ENCODE measurements at places on chromosomes 2 and 18. TPM values are rescaled to one million over a fixed set of nuclear protein-coding genes. Genes with fewer than 3 reads are reported as not detected.

Gene TWSG1
- total RNA-seq = 60.5 TPM

Gene STK11IP
- 18.0 TPM for total RNA-seq

Gene GCKR
- 7.4 TPM for total RNA-seq

Gene CYB5A
- 259 TPM for total RNA-seq

Gene REG3G
- not detected for total RNA-seq

Gene PDE11A
- 2.2 TPM for total RNA-seq

Gene NEB
- 3.3 TPM for total RNA-seq

Gene NEU4
- 6.8 TPM for total RNA-seq

DNA sequence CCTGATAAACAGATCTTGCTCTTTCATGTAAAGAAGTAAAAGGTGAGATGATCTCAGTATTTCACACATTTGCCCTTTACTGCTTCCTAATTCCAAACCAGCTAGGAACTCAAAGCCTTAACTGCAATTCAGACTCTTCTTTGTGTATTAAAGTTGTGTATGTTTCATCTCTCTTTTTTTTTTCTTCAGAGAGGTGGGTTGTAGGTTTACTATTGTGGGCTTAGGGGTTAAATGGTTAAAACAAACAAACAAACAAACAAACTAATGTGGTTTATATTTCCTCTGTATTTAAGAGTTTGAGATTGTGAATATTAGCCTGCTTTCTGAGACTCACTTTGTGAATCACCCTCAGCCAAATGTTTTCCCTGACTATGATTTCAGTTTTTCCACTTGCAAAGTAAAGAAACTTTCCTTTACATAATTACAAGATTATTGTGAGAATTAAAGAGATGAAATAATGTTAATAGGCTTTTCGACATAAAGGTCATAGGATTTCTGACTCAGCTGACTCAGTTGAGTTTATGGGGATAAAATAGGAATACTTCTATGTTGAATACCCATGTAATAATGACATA is 2.8 kb downstream of the GULP1 start:
- peak overlapping the region; percentile 99 for H3K27ac ChIP-seq
- no peaks in the 10 kb centered on the region for H3K36me3 ChIP-seq
- DNase-seq = no peak
- peak overlapping the region; percentile 83 for H3K4me3 ChIP-seq

DNA sequence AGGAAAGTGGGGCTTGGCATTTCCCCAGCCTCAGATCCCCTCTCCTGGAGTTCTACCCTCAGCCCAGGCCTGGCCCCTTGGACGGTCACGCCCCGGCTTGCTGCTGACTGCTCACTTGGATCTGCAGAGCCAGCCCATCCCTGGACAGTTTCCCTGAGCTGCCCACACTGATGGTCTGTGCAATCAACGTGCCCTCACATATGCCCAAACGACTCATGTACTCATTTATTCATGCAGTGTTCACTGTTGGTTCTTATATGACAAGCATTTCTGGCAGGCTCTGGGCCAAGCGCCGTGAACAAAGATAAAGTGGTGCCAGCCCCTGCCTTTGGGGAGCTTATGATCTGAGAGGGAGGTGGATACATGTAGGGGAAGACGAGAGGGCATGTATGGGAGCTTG is 20.3 kb upstream of the GLI2 start:
- peaks cover 19% of the 10 kb centered on the region for H3K4me1 ChIP-seq
- no peak for DNase-seq
- H3K27ac ChIP-seq = peak overlapping the region; percentile 24
- peaks cover 13% of the 10 kb centered on the region for H3K27me3 ChIP-seq
- H3K4me3 ChIP-seq = no peak overlapping the region
- H3K36me3 ChIP-seq = no peaks in the 10 kb centered on the region

- peak overlapping the region; percentile 66 for H3K27ac ChIP-seq
- no peaks in the 10 kb centered on the region for H3K27me3 ChIP-seq
- H3K4me1 ChIP-seq = peaks cover 4% of the 10 kb centered on the region
- peak; percentile 67 for DNase-seq
Measured at GRCh38 chr2:36650031-36650829, 46.3 kb upstream of the VIT start.

DNA sequence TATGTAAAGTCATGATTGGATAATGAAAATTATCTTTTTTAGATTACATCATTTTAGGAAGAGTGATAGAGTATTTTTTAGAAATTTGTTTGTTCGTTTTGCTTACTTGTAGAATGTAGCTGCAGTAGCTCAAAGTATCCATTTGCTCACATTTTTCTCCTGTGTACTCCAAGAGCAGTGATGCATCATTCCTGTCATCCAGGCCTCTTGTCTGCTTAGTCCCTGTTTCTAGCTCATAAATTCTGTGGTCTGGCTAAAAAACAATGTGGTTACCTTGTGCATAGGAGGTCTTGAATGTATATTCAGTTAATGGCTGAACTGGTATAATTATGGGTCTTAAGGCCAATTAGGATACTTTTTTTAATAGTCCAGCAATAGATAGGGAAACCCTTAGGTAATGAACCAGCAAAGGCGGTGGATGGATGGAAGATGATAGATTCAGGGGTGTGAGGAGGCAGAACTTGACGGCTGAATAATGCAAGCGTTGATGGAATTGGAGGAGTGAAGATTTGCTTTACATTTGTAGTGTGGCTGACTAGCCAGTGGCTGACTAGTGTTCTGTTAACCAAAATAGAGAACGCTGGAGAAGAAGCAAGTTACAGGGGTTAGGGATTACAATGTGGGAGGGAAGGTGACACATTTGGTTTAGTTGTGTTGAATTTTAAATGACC is 145.0 kb downstream of the ZNF407 start:
- H3K4me3 ChIP-seq = no peak overlapping the region
- H3K27ac ChIP-seq = no peak overlapping the region
- H3K36me3 ChIP-seq = no peaks in the 10 kb centered on the region
- H3K4me1 ChIP-seq = no peaks in the 10 kb centered on the region

GRCh38 chr2:120776649-120777048 is 41.0 kb downstream of the GLI2 start:
- H3K4me1 ChIP-seq = peaks cover 7% of the 10 kb centered on the region
- H3K4me3 ChIP-seq = no peak overlapping the region
- H3K27ac ChIP-seq = no peak overlapping the region

- no peaks in the 10 kb centered on the region for H3K4me1 ChIP-seq
- no peaks in the 10 kb centered on the region for H3K36me3 ChIP-seq
- H3K27ac ChIP-seq = no peak overlapping the region
- H3K27me3 ChIP-seq = no peaks in the 10 kb centered on the region
Measured at GRCh38 chr2:136538489-136538888, 226.9 kb upstream of the THSD7B start.

DNA sequence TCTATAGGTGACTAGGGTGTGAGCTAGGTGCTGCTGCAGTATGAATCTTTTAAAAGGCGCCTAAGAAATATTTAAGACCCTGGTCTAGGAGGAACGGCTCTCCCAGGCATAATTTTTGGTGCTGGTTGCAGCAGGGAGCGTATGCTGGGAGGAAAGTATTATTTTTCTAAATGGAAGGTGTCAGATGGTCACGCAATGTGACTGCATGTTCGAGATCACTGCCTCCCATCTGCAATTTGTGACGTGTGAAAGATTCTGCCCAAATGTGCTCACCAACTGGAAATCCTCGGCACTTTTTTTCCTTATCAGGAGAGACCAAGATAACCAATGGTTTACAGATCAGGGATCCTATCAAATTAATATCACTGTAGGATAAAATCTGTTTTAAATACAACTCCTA is 95.6 kb upstream of the KLHL14 start:
- H3K36me3 ChIP-seq = no peaks in the 10 kb centered on the region
- H3K27me3 ChIP-seq = peaks cover 5% of the 10 kb centered on the region
- no peak for DNase-seq
- no peak overlapping the region for H3K4me3 ChIP-seq
- H3K27ac ChIP-seq = no peak overlapping the region

GRCh38 chr2:216743781-216744180 is 48.4 kb upstream of the IGFBP5 start:
- no peaks in the 10 kb centered on the region for H3K36me3 ChIP-seq
- DNase-seq = no peak
- no peaks in the 10 kb centered on the region for H3K27me3 ChIP-seq
- H3K4me1 ChIP-seq = peaks cover 23% of the 10 kb centered on the region
- H3K4me3 ChIP-seq = no peak overlapping the region

GRCh38 chr2:215269397-215270117 is 42.3 kb upstream of the ATIC start:
- H3K27me3 ChIP-seq = no peaks in the 10 kb centered on the region
- peak; percentile 84 for DNase-seq
- no peaks in the 10 kb centered on the region for H3K4me1 ChIP-seq
- H3K36me3 ChIP-seq = no peaks in the 10 kb centered on the region
- no peak overlapping the region for H3K27ac ChIP-seq

- H3K4me3 ChIP-seq = no peak overlapping the region
- no peaks in the 10 kb centered on the region for H3K36me3 ChIP-seq
- DNase-seq = peak; percentile 81
- no peaks in the 10 kb centered on the region for H3K27me3 ChIP-seq
Measured at GRCh38 chr2:177604271-177605065, 211.9 kb downstream of the AGPS start.

DNA sequence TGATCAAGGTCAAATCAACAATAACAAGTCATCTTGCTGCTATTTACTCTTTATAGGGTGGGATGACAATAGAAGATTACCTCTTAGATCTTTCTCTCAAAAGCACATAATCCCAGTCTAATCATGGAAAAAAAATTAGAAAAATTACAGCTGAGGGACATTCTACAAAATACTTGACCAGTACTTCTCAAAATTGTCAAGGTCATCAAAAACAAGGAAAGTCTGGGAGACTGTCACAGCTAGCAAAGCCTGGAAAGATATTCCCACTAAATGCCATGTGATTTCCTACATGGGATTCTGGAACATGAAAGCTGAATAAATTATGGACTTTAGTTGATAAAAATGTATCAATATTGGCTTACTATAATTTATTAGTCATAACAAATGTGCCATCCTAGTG is 276.2 kb downstream of the RNF144A start:
- no peak for DNase-seq
- no peaks in the 10 kb centered on the region for H3K27me3 ChIP-seq
- no peaks in the 10 kb centered on the region for H3K36me3 ChIP-seq
- H3K27ac ChIP-seq = no peak overlapping the region

DNA sequence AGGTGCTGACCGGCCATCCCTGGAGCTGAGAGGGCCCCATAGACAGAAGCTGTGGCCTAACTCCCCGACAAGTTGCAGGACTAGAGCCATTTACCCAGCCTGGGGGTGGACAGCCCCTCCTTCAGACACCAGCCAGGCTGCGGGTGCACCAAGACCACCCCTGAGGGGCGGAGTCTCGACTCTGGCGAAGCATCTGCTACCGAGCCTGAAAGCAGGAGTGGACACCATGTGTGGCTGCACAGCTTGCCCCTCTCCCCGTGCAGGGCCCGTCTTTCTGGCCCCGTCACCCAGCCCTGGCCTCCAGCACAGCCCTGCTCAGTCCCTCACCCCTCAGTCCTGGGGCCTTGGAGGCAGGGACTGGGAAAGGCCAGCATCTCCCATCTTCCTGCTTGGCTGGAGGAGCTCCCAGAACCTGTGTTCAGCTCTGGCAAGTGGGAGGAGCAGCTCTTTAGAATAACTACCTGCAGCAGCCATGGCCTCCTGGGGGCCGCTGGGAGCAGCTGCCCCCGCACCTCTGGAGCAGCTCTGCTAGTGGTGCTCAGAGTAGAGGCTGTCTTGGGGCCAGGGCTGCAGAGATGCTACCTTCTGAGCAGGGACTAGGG is 275.8 kb downstream of the NDUFA10 start:
- no peaks in the 10 kb centered on the region for H3K36me3 ChIP-seq
- DNase-seq = no peak
- no peak overlapping the region for H3K4me3 ChIP-seq
- H3K4me1 ChIP-seq = peaks cover 8% of the 10 kb centered on the region
- no peaks in the 10 kb centered on the region for H3K27me3 ChIP-seq

GRCh38 chr2:101854877-101855276 is 136.9 kb upstream of the IL1R2 start:
- peak; percentile 82 for DNase-seq
- no peaks in the 10 kb centered on the region for H3K36me3 ChIP-seq
- H3K27me3 ChIP-seq = no peaks in the 10 kb centered on the region

DNA sequence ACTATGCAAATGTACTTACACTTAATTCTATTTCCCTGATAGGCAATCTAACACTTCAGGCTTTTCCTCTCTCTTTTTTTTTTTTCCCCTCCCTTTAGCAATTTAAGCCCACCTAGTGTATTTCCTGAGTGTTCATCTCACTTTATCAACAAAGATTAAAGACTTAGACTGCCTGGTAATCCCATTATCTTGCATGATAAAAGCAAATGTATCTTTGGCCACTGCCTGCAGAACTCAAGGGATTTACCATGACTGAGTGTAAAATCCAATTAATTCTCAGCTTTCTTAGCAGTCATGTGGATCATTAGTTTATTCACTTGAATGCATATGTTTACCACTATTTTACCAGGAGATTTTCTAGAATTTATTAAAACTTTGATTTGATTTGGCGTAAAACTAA is 1102.2 kb upstream of the GYPC start:
- no peaks in the 10 kb centered on the region for H3K4me1 ChIP-seq
- H3K36me3 ChIP-seq = no peaks in the 10 kb centered on the region
- no peak overlapping the region for H3K4me3 ChIP-seq

DNA sequence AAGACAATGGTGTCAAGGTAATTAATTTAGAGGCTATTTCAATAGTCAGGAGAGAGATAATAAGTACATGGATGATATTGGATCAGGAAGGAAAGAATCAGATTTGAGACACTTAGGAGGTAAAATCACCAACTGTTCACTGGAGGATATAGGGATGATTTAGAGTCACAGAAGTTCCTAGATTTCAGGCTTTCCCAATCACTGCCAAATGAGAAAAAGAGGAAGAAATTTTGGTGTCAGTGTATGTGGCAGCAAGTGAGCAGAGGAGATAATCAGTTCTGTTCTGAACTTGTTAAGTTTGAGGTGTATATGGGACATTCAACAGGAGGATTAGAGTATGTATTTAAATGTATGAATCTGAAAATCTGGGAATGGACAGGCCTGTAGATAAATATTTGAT is 640.4 kb downstream of the NR4A2 start:
- H3K36me3 ChIP-seq = no peaks in the 10 kb centered on the region
- no peak overlapping the region for H3K27ac ChIP-seq
- H3K27me3 ChIP-seq = no peaks in the 10 kb centered on the region

Measured in hepatocyte (in vitro differentiated cells).